Spinal cord (tissue), 10 donors: ENCODE measurements at places on chromosomes 13 and 19.

DNA sequence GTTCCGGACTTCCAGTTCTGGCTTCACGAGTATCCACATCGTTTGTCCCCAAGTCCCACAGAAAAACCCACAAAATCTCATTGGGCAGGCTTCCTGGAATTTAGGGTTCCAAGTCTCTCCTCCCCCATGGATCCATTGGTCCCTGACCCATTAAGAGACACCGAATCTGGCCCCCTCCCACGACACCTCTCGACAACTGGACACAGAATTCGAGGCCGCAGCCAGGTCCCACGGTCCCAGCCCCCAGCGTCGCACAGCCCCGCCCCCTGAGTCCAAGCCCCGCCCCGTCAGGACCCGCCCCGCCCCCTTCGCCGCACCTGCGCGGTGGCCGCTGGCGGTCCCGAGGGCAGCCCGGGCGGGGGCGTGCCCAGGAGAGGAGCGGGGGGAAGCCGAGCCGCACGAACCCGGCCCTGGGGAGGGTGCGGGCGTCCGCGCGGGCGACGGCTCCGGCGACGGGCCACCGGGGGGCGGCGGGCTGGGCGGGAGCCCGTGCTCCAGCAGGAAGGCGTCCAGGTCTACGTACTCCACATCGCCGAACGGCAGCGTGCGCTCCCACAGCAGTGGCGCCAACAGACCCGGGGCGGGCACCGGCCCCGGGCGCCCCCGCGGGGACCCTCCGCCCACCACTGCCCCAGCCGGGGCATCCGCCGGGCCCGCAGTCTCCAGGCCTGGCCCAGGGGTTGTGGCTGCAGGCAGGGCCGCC, 1.8 kb downstream of the DBP start:
- peak; percentile 75 for DNase-seq

DNA sequence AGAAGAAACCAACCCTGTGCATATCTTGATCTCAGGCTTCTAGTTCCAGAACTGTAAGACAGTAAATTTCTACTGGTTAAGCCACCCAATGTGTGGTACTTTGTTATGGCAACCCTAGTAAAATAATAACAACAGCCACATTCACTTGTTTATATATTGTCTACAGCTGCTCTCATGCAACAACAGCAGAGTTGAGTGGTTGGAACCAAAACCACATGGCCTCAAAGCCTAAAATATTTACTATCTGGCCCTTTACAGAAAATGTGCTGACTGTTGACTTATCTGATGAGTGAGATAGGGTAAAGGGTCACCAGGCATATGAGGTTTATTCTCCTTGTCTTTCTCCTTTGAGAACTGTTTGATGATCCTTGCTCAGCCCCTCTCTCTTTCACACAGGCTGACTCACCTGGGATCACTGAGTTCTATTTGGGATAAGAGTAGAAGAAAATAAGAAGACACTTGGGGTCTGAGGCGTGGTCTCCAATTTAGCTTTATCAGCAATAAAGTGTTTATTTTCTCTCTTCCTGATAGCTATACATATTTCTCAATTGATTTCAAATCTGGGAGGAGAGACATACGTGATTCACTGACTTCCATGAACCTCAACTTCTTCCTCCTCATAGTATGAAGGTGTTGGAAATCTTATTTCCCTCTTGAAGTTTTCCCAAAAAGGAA, 227.5 kb upstream of the STARD13 start:
- no peak for DNase-seq

DNA sequence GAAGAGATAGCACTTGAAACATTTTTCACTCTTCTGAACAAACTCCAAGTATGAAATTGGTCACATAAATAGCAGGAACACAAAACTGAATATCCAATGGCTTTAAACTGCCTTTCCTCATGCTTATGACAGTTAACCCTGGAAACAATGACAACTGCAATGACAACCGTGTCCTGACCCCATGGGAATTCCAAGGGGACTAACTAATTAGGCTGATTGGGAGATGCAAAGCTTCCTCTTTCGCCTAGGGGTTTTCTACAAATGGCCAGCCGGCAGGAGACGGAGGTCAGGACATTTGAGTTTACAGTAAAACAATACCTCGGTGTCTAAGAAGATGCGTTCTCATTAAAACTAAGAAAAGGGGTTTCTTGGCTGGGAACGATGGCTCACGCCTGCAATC, 53.0 kb upstream of the URAD start:
- DNase-seq, result no peak

DNA sequence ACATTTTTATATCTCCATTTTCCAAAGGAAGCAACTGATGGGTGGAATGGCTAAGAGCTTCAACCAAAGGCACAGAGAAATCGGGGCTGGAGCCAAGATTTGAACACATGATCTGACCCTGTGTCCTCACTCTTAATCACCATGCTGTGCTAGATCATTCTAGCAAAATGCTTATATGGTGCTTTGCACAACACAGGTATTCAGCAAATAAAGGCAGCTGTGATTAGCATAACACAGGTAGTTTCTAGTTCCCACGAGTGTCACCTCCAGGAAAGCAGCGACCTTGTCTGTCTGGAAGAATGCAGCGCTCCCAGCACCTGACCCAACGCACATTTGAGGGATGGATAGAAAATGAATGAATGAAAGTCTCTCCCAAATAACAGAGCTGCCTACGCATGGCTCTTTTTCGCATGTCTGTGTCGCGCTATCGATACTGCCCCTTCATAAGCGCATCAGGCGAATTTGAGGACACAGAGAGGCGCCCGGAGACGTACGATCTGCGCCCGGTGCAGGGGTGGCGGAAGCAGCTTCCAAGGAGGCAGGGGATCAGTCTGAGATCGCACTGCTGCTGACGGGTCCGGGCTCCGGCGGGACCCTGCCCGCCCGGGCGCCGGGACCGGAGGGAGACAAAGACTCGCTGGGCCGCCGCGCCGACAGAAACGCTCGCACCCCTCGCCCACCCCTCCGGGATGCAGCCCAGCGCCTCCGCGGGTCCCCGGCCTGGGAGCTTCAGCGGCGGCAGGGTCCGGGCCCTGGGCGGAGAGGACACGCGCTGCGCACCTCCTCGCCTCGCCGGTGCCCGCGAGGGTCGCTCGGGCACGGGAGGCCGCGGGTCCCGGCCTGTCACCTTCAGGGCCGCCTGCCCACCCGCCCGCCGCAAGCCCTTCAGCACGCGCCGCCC, 609 bp downstream of the EPS15L1 start:
- DNase-seq, result peak; percentile 56

GRCh38 chr19:18414504-18415177, 4.6 kb upstream of the SSBP4 start:
- no peak for DNase-seq

DNA sequence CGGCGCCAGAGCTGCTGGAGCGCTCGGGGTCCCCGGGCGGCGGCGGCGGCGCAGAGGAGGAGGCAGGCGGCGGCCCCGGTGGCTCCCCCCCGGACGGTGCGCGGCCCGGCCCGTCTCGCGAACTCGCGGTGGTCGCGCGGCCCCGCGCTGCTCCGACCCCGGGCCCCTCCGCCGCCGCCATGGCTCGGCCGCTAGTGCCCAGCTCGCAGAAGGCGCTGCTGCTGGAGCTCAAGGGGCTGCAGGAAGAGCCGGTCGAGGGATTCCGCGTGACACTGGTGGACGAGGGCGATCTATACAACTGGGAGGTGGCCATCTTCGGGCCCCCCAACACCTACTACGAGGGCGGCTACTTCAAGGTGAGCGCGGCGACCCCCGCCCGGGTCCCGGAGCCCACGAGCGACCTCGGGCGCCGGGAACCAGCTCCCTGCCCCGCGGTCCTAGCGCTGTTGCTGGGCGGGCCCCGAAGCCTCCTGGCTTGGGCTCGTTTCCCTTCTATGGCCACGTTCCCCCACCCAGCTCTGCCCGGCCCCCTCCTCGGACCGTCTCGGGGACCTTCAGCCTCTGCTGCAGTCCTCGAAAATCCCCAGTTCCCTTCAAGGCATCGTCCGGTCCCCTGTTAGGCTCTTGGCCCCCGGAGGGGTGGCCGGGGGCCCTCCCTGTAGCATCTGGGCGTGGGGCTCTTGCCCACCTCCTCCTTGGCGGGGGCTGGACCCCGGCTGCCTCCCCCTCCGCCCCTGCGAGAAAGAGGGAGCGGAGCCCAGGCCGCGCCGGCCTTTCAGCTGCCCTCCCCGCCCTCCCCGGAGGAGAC, at the start of gene CDC34:
TSS of gene CDC34 (plus strand) at position 8 of the 808 bp plus-strand sequence. CDS start at position 180, 172 bp downstream.
- DNase-seq, result no peak

DNA sequence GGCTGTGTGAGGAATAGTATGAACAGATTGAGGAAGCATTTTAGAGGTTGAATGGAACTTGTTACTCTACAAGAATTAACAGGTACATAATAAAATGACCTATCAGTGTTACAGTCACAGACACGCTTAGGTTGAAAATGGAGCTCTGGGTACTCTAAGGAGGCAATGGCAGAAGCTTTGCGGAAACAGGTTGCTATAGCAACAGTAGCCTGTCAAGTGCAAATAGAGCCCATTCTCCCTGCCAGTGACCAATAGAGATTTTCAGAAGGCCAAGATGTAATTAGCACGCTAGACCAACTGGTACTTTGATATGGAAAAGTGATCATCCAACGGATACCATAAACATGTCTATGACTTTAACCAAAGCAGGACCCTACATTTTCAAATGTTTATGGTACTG, 148.5 kb upstream of the FREM2 start:
- DNase-seq, result peak; percentile 58

GRCh38 chr19:12773571-12773970, 1.8 kb downstream of the HOOK2 start:
- no peak for DNase-seq

DNA sequence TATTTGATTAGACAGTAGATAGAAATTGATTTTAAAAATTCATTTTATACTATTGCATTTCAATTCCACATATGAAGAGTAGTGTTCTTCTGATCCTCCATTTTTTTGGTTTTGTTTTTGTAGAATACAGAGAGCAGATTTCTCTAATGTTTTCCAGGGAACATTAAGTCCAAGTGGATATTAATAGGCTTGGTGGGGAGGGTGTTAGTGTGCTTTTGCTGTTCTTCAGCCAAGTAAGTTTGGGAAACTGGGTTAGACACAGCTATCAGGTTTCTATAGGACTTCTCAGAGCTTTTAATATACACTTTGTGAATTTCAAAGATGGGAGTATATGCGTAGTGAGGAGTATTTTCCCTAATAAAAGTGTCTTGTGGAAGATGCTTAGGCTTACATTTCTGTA, 21.8 kb downstream of the NAA16 start:
- DNase-seq, result no peak
